ENCODE measurements at places on chromosomes 7 and 10.

DNA sequence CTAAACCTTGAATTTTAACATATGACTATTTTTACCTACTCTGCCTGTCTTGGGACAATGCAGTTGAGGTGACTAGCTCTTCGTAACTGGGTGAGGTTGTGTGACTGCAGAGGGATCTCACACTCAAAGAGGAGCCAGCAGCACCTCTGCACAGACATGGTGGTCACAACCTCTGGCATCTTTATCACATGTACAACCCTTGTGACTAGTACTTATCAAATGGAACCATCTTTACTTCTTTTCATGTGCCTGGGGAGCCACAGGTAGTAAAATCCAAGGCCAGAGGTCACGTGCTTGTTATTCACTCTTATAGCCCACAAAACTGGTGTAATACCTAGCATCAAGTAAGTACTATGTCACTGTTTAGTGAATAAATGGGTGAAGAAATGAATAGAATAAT, 244.3 kb downstream of the COBL start:
- no peak for DNase-seq

DNA sequence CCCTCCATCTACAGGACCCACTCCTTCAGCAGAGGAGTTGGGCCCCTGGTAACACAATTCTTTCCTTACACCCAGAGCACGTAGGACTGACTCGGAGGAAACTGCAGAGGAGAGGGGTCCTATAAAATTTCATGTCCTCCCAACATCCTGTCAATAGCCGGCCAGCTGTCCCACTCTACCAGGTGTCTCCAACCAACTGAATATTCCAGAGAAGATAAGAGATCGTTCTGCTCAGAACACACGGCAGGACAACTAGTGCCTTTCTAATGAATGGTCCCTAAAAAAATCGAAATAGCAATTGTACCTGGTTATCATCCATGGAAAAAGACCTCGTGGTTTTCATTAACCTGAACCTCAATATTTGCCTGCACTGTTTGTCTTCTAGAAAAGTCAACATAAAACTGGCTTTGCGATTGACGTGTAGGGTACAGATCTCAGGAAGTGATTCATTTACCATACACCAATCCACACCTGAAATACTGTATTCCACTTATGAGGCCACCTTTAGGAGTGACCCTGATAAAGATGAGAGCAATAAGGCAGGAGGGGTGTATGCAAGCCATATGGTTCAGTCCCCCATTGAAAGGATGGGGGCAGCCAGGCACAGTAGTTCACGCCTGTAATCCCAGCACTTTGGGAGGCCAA, 111.7 kb downstream of the PARP12 start:
- DNase-seq = no peak

- no peak for DNase-seq
Observed at GRCh38 chr7:15209429-15209828, 306.9 kb upstream of the DGKB start.

DNA sequence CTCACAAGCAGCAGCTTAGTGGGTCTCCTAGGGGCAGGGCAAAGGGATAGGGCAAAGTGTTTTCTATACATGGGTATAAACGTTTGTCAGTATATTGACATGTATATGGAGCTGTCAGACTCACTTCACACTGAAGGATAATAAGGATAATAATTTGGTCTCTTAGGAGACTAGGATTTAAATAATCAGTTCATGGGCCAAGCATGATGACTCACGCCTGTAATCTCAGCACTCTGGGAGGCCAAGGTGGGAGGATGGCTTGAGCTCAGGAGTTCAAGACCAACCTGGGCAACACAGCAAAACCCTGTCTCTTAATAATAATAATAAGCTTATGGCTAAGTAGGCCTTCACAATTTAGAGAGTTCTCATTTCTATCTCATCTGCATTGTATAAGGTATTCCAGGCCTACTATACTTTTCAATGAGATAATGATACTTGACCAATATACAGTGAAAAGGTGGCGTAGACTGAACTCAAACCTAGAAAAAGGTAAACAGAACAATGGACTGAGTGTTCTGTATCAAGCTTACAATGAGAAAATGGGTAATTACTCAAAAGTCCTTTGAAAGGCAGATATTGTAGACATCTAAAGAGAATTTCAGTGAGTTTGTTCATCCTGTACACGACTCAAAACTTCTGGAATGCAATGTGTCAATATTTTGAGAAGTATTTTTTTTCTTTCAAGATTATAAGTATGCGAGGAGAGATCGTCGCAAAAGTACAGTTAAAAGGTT, 7.0 kb downstream of the GSAP start:
- DNase-seq = no peak

- no peak for DNase-seq
Observed at GRCh38 chr7:100247152-100247757, 27.5 kb downstream of the PVRIG start.

DNA sequence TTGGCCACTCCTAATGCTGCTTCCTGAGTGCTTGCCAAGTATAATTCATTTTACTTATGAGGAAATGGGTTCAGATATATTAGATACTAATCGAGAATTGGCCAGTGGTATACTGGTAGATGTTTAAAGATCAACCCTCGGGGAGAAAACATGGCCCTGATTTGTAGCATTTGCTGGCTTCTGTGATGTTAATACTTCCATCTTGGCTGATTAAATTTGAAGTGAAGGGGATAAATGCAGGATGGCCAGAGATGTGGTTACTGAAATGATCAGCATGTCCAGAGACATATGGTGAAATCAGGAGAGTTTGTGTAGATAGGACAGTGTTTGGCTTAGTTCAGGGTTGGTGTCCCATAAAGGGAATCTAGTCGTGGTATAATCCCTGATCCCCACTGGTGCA, 11.2 kb downstream of the UBE2D4 start:
- no peak for DNase-seq

GRCh38 chr7:2478399-2478785, 2.2 kb upstream of the GRIFIN start:
- no peak for DNase-seq

DNA sequence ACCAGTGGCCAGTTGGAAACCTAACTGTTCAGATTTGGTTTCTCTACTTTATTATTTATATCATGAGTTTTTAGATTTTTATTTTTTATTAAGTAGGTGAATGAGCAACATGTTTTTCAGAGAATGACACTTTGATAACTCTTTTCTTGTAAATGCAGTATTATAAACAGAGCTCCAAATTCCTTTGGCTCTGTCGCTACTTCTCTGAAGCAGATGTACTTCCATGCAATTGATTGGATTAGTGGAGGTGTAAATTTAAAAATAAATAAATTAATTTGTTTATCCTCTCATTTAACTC, 34.3 kb upstream of the ICA1 start:
- no peak for DNase-seq

DNA sequence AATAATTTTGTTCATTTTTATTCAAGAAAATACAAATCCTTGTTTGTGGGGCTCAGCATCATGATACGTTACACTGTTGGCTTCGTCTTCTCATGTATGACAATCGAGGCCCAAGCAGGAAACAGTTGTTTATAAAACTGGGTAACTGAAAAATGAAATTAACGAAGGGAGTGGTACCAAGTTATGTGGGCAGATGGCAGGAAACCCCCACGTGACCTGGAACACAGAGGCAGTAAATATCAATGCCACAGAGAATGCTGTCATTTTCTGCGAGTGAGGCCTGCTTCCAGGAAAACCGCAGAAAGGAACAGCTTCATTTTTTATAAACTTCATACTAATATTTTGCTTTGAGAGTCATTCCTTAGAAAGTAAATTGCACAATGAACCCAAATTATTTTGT, 201.0 kb upstream of the ADARB2 start:
- DNase-seq = no peak

DNA sequence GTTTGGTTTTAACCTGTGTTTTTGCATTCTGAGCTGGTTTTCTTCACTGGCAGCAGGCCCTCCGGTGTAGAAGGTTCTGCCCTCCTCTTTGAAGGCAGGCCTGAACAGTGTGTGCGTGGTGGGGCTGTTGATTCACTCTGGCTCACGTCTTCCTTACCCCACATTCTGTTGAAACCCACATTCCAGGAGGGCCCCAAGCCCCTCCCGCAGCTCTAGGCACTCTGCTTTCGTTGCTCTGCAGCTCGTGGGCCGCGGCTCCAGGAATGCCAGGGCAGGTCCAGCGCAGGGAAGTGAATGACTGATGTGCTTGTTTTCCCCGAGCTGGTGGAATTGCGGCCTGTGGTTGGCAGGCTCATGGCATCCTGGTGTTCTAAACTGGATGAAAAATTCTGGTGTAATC, 49.0 kb downstream of the HTRA1 start:
- no peak for DNase-seq

DNA sequence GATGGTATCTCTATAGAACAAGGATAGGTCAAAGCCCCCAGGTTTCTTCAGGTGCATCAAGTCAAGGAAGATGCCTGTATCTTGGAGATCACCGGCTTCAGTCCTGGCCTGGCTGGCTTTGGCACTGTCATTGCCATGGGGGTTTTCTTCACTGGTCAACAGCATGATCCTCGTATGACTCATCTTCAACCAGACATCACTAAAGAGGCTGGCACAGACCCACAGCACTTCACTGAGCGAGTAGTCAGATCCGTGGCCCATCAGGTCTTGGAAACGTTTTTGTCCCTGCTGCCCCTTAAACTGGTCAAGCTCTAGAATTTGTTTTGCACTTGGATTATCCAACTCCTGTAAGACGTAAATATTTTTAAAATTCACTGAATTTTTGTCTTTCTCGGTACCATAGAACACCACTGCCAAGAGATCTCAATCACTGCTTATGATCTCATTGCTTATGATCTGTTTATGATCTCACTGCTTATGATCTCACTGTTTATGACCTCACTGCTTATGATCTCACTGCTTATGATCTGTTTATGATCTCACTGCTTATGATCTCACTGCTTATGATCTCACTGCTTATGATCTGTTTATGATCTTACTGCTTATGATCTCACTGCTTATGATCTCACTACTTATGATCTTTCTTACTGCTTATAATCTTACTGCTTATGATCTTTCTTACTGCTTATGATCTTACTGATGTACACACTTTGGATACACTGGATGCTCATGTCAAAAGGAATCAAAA, 135.2 kb downstream of the CYP26A1 start:
- no peak for DNase-seq

DNA sequence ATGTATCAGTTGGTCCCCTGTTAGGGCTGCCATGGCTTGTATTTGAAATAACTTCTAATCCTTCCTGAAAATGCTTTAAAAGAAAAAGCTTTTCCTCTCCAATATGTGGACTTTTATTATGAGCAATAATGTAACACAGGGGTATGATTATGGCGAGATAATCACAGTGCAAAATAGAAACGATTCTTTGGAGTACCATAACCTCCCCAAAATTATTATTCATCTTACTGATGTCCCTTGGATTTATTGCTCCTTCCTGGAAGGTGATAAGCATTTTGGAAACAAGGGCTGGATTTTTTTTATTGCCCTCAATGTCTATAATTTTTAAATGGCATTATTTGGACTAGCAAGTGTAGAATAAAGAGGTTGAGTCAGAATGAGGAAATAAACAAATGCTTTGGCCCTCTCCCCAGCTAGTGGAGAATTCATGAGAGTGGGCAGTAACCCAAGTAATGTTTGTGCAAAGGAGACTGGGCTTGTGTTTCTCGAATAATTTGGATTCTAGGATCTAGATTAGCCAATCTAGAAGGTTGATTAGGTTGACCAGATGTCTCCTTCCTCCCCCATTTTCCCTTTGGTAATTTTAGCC, 403.9 kb upstream of the CELF2 start:
- no peak for DNase-seq

- no peak for DNase-seq
Observed at GRCh38 chr10:28172223-28172610, 130.6 kb downstream of the MPP7 start.

DNA sequence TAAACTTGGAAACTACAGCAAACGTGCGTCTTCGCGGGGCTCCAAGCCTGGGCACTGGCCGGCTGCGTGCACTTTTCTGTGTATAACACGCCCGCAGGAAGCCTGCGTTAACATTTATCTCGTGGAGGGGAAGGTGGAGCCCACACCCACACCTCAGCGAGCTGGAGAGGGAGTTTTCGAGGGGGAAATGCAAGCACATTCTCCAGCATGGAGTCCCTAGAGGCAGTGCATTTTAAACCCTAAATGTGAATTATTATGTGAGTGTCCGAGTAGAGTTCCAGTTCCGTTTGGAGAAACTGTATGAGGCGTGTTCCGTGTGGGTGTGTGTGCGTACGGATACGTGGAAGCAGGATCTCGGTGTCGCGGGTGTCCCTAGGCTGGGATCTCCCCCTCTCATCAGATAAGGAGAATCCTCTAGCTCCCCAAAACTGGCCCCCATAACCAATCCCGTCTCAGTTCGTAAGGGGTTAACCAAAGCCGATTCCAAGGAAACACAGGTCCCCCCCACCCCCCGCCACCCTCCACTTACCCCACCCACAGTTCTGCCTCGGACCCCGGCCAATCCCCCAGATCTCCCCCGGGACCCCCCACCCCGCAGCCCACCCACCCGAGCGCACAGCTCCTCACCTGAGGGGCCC, 403 bp downstream of the CDK6 start:
- DNase-seq = no peak

- no peak for DNase-seq
Observed at GRCh38 chr10:4136121-4136520, 351.1 kb upstream of the KLF6 start.

- no peak for DNase-seq
Observed at GRCh38 chr10:118256825-118257570, 85.1 kb downstream of the FAM204A start.

GRCh38 chr10:89574368-89574767, 39.0 kb upstream of the SLC16A12 start:
- DNase-seq = no peak

DNA sequence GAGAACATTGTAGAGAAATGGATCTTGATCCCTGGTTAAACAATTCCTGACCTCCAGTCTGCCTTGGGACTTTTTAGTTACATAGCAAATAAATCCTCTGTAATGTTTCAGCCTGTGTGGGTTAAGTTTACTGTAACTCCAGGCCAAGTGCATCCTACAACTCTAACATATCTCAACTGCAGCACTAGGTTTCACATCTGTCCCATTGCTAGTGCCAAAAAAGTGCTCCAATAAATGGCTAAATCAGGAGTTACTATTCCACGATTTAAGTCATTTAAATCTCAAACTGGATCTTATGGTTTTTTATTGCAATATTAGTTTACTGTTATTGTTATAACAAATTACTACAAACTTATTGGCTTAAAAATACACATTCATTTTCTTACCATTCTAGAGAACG, 479.6 kb downstream of the GPAM start:
- no peak for DNase-seq
